ENCODE measurements at places on chromosomes 11 and 22. TPM values are rescaled to one million over a fixed set of nuclear protein-coding genes. Genes with fewer than 3 reads are reported as not detected.

RAB3IL1 gene
- total RNA-seq = 0.44 TPM

OR52N4 gene
- 2.2 TPM for total RNA-seq

DEUP1 gene
- total RNA-seq = not detected

SLCO2B1 gene
- total RNA-seq = 2.8 TPM

CABP2 gene
- not detected for total RNA-seq

SELENOM gene
- total RNA-seq = 64.2 TPM

SHISAL1 gene
- not detected for total RNA-seq

OR52A1 gene
- not detected for total RNA-seq

ME3 gene
- total RNA-seq = 1.9 TPM

AGBL2 gene
- total RNA-seq = 8.1 TPM

STK33 gene
- total RNA-seq = not detected

MS4A8 gene
- not detected for total RNA-seq

KCNJ11 gene
- total RNA-seq = not detected

RTL10 gene
- total RNA-seq = 27.6 TPM

MRGPRF gene
- total RNA-seq = not detected

BARX2 gene
- not detected for total RNA-seq

GAS2 gene
- total RNA-seq = 3.4 TPM

KDM4E gene
- total RNA-seq = not detected

H19 gene
- total RNA-seq = not detected

MADD gene
- total RNA-seq = 119 TPM

TMPRSS6 gene
- 0.61 TPM for total RNA-seq

CD3D gene
- 343 TPM for total RNA-seq
